ENCODE measurements at places on chromosomes 7 and 10.
A peak's percentile ranks its signal among the peaks of the same experiment; 100 is the strongest.

- DNase-seq: no peak
Measured at GRCh38 chr7:42372479-42372878, 135.5 kb upstream of the GLI3 start.

GRCh38 chr7:39357648-39358047 lies 208.6 kb upstream of the YAE1 start:
- DNase-seq: no peak

DNA sequence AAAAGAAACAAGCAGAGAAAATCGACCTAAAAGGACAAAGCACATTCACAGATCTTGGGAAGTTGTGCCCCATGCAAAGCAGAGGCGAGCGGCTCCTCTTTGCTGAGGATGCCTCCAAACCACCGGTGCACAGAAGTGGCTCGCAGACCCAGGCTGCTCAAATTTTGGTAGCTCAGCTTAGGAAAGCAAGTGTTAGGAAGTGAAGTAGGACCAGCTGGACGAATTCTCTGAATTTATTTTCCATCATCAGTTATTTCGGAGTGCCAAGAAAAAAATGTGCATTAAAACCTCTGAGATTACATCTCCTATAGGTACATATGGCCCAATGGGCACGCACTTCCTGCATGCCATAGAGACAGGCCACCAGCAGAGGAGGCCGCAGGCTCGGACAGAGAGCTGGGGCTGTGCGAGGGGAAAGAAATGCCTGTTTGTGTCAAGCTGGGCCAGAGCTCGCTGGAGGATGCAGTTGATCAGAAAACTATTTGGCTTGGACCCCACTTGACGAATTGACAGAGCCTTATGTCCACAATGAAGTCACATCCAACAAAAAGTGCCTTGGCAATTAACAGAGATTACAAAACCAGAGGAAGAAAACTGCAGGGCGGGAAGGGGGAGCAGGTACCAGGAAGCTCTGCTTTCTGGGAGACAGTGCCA lies 122.3 kb upstream of the LYZL2 start:
- DNase-seq: peak; percentile 60

DNA sequence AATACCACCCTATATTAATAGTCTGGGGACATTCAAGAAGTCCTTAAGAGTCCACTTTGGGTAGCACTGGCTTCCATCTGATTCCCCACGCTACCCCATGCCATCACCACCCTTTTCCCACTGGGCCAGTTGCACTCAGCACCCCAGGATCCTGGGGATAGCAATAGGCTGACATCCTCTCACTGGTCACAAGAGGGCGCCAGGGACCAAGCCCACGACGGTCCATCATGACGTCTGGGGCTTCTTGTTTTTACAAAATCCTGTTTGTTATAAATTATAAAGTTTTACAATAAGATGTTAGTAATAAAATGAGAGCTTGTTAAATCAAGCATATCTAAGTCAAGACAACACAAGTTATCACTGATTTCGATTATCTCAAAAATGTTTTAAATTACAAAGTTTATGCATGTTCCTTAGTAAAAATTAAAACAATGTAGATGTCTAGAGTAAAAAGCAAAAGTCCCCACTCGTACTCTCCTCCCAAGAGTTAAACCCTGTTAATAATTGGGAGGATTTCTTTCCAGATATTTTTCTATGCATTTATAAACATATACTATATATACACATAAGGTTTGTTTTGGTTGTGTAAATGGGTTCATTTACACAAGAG lies 15.4 kb downstream of the GPNMB start:
- peak; percentile 72 for DNase-seq

DNA sequence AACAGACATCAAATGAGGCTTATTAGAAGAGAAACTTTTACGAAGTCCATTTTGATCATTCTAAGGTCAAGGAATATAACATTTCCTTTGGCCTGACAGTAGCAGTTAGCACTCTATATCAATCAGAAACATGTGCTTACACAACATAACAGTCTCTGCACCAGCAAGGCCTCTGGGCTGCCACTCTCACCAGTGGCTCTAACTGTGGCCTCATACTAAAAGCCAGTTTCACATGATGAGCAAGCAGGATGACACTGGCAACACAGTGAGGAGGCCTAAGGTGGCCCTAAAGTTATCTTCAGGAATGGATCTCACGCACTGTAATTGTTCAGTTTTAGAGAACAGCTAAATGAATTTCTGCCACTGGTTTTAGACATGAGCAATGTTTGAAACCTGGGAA lies 126.8 kb downstream of the COBL start:
- DNase-seq: no peak

Data from EL (cell line).